RWPE1 (cell line): ENCODE measurements at places on chromosomes 7 and 10.

DNA sequence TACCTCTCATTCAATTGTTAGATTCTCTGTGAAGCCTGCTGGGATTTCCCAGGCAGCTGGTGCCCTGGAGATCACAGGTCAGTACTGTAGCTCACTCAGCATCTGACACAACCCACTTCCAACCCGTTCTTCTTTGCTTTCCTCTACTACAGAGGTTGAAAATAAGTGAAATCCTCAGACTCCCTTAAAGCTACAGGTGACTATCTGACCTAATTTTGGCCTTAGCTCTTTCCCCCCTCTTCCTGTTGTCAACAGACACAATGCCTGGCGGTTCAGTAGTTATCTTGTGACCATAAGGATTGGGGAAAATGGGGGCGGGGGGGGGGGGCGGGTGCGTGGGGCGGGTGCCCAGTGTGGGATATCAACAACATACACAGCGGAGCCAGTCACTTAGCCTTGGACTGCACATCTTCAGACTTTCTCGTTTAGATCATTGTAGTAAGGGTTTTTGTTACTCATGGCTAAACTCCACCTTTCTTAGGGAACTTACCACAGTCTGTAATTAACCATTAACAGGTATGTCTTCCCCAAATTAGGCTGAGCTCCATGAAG, 37.8 kb downstream of the MTPN start:
- DNase-seq = no peak

DNA sequence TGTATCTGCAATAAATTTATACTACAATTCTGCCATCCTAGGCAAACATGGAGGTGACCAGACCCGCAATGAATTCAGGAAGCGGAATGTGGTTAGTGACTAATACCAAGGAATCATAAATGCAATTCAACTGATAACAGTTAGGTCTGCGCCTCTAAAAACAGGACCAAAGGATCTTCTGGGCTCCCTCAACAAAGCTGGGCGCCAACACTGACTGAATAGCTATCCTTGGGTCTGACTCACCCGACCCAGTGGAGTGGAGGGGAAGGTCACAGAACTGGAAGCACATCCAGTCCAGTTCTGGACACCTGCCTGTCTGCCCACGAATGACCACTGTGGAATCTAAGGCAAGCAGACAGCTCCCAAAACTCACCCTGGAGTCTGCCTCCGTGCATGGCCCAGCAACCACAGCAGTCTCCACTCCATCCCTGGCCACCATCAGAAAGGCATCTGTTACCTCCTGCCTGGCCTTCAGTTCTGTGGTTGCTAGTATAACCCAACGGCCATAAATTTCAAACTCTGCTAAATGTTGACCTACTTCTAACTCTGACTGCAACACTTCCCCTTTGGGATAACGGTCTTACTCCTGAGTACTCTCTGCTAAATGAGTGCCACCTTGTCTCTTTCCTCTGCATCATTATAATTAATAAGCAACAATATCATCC, 43.0 kb upstream of the DLX6 start:
- no peak for DNase-seq

DNA sequence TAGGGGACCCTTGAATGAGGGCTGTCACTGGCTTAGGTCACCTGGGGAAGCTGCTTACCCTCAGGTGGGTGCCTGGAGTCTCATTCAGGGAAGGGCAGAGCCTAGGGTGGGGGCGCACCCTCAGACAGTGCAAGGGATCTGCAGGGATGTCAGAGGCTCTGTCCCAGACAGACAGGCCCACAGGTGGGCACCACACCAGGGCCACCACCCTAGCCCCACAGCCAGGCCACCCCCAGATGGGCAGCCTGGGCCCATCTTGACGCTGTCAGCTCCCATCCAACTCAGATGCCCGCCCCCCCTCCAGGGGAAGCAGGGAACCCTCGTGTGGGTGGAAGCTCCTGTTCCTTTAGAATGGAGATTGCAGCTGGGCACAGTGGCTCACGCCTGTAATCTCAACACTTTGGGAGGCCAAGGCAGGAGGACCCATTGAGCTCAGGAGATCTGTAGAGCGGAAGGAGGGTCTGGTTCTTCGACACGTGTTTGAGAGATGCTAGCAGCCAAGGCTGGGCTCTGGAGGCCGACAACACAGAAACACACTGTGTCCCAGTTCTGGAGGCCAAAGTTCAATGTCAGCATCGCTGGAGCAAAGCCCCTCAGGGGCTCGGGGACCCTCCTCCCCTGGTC, 58.5 kb upstream of the DNAJB6 start:
- DNase-seq = no peak

DNA sequence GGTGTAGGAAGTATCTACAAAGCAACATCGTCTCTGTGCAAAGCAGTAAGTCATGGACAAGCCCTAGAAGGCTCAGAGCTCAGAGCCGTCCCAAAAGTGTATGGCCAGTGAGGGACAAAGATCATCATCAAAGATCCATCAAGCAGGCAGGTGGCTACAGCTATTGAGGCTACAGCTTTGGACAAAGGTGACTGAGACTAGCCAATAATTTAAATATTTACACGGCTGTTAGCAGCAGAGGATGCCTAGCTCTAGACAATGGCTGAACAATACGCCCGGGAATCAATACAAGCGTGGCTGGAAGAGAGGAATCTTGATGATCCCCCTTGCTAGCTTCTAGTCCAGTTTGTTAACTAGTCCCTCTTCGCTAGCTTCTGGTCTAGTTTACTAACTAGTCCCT, 17.9 kb downstream of the NMT2 start:
- DNase-seq = no peak
